ENCODE measurements at places on chromosomes 16 and 17.
A peak's percentile ranks its signal among the peaks of the same experiment; 100 is the strongest.

DNA sequence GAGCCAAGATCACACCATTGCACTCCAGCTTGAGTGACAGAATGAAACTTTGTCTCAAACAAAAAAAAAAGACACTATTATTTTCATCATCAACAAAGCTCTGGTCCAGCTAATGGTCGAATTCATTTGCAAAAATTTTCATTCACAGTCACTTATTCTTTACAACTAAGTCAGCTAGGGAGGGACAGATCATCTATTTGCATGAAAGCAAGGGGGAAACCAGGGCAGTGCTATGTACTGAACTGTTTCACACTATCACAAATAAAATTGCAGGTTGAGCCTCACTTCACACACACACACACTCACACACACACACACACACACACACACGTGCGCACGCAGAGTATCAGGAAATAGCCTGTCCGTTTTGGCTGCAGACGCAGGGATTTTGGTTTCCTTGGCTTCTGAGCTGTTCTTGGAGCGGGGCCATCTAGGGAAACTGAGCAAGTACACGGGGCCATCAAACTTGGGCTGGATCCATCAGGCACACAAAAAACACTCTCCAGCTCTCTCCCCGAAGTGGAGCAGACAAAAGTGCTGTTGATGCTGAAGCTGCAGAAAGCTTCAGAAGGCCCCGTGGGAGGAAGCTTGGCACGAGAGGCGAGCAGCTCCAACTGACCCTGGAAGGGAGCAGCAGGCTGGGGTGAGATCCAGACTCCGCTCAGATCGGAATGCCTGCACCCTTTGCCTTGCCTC, 44.3 kb upstream of the HELZ start:
- H3K4me3 ChIP-seq, result no peak overlapping the region
- no peak overlapping the region for H3K27ac ChIP-seq
- H3K4me1 ChIP-seq, result no peaks in the 10 kb centered on the region
- peak; percentile 27 for DNase-seq

DNA sequence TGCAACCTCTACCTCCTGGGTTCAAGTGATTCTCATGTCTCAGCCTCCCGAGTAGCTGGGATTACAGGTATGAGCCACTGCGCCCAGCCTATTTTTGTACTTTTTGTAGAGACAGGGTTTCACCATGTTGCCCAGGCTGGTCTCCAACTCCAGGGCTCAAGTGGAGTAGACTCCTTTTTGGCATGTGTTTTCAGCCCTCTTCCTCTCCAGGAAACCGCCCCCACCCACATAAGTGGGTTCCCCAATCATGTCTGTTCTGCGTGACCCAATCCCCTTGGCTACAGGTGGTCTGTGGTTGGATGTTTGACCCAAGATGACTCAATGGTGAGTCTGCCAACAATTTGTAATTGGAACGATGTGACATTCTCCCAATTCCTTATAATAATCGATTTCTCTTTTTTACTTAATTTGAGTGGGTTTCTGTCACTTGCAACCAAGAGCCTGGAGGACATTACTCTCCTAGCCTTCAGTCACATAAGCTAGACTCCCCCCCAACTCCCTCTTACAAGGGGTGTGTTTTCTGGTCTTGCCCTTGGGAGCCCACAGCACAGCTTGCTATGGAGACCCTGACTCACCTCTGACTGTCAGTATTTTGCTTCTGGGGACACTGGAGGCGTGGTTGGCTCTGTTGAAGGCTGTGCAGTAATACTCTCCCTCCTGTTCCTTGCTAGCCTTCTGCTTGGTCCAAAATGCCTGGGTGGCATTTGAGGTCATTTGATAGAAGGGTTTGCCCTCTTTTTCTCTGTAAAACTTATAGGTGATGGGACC, 34.9 kb downstream of the PECAM1 start:
- no peak overlapping the region for H3K27ac ChIP-seq
- no peak for DNase-seq
- H3K36me3 ChIP-seq, result no peaks in the 10 kb centered on the region
- H3K4me1 ChIP-seq, result no peaks in the 10 kb centered on the region

DNA sequence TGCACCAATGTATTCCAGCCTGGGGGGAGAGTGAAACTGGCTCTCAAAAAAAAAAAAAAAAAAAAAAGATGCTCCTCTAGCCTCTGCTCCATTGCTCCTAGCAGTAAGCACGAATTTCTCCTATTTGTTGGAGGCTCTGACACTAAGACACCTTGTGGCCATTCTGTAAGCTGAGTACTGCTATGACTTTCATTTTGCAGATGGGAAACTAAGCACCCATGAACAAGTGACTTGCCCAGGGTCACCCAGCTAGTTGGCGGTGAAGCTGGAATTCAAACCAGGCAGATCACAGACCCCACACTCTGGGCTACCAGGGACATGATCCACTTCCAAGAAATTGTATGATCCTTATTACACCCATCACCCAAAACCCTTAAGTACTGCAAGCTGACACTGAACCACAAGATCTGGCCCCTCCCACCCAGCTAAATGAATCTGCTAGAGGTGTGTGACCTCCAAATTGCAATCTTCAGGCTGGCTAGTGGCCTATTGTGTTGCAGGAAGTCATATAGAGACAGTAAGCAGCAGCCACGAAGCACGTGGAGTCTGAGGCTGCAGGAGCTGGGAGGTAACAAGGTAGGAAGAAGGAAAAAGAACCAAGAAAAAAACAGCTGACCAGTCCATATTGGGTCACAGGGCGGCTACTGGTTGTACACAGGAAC, 209.4 kb downstream of the XYLT1 start:
- no peaks in the 10 kb centered on the region for H3K4me1 ChIP-seq
- no peak overlapping the region for H3K27ac ChIP-seq
- no peak overlapping the region for H3K4me3 ChIP-seq
- no peak for DNase-seq

DNA sequence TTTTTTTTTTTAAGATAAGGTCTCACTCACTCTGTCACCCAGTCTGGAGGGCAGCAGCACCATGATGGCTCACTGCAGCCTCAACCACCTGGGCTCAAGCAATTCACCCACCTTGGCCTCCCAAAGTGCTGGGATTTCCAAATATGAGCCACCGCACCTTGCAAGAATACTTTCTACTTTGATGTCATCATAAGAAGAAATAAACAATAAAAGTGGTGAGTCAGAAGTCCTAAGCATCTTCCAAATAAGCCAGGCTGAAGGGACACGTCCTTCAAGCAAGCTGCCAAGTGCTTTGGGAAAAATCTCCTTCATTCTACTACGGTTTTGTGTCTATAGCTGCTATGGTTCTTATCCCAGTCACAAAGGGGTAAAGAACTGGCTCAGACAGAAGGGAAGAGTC, 20.3 kb downstream of the HASPIN start:
- peaks cover 13% of the 10 kb centered on the region for H3K4me1 ChIP-seq
- H3K27ac ChIP-seq, result no peak overlapping the region
- H3K27me3 ChIP-seq, result no peaks in the 10 kb centered on the region
- no peak for DNase-seq
- no peaks in the 10 kb centered on the region for H3K36me3 ChIP-seq

GRCh38 chr17:46742565-46743270, 75.8 kb downstream of the WNT3 start:
- H3K27me3 ChIP-seq, result no peaks in the 10 kb centered on the region
- H3K4me3 ChIP-seq, result no peak overlapping the region
- DNase-seq, result no peak
- H3K4me1 ChIP-seq, result no peaks in the 10 kb centered on the region
- no peaks in the 10 kb centered on the region for H3K36me3 ChIP-seq

- H3K4me3 ChIP-seq, result no peak overlapping the region
- no peaks in the 10 kb centered on the region for H3K4me1 ChIP-seq
- no peak overlapping the region for H3K27ac ChIP-seq
- H3K27me3 ChIP-seq, result no peaks in the 10 kb centered on the region
- H3K36me3 ChIP-seq, result no peaks in the 10 kb centered on the region
Measured at GRCh38 chr16:57042157-57043111, 49.9 kb upstream of the CPNE2 start.

GRCh38 chr16:57624806-57625500, 3.5 kb upstream of the ADGRG1 start:
- H3K4me3 ChIP-seq, result no peak overlapping the region
- H3K27ac ChIP-seq, result no peak overlapping the region
- H3K36me3 ChIP-seq, result no peaks in the 10 kb centered on the region
- DNase-seq, result no peak

DNA sequence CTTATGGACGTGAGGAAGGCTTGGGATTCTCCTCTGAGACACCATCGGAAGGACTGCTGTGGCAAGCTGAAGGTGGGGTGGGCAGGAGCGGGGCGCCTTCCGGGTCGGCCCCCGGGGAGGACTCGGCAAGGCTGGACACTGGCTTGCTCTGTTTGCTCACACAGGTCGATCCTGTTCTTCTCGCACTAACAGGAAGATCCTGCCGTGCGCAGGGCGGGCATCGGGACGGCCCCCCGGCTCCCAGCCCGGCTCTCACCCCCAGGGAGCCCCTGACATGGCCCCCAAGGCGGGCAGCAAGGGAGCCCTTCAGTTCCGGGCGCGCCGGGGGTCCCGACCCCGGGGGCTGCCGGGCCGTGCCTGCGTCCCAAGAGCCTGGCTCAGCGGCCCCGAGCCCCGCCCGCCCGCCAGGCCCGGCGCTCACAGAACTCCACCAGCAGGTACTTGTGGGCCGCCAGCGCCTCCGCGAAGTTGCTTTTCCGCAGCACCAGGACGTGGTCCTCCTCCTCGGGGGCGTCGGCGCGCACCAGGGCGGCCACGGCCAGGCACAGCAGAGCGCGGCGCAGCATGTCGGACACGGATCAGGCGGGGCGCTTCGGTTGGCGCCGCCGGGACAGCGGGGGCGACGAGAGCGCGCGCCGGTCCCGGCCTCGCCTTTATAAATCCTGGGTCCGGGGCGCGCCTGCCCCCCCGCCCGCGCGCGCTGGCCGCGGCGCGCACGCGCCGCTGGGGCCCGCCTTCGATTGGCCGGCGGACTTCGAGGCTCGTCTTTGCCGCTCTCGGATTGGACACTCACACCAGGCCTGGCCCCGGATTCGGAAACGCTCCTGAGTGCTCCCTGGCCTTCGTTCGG, at the start of gene P4HB:
Gene P4HB, minus strand, starts transcription at position 630 of the 850 bp plus-strand sequence. Its CDS starts 64 bp downstream, at position 566.
- H3K27me3 ChIP-seq, result no peaks in the 10 kb centered on the region
- peaks cover 5% of the 10 kb centered on the region for H3K36me3 ChIP-seq
- peak within 1 kb of the TSS; percentile 86 for H3K27ac ChIP-seq

DNA sequence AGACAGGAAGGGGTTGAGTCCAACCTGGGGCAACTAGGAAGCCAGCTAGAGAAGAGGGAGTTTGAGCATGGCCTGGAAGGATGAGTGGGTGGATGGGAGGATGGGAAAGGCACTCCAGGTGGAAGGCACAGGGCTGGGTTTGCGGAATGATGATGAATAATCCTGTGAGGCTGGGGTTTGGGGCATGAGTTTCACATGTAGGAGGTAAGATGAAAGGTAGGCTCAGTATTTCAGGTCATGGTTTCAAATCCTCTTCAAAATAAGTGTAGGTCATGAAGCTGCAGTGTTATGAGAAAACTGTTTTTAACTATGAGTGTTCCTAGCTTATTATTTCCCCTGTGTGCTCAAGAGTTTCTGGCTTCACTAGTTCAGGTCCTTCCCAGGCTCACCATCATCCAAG, 130.3 kb downstream of the SKAP1 start:
- no peak for DNase-seq
- H3K27ac ChIP-seq, result no peak overlapping the region
- H3K4me1 ChIP-seq, result peaks cover 6% of the 10 kb centered on the region
- H3K36me3 ChIP-seq, result no peaks in the 10 kb centered on the region
- H3K4me3 ChIP-seq, result no peak overlapping the region

- 0 out of 2 replicates have a peak, but pooled peaks cover 5% of the 10 kb centered on the region for H3K4me1 ChIP-seq
- no peak overlapping the region for H3K4me3 ChIP-seq
- no peaks in the 10 kb centered on the region for H3K36me3 ChIP-seq
- no peak overlapping the region for H3K27ac ChIP-seq
- no peaks in the 10 kb centered on the region for H3K27me3 ChIP-seq
- no peak for DNase-seq
Measured at GRCh38 chr16:70701036-70701435, 15.2 kb upstream of the MTSS2 start.

- no peaks in the 10 kb centered on the region for H3K36me3 ChIP-seq
- peaks cover 26% of the 10 kb centered on the region for H3K4me1 ChIP-seq
- no peaks in the 10 kb centered on the region for H3K27me3 ChIP-seq
Measured at GRCh38 chr17:7612294-7612640, 2.4 kb downstream of the FXR2 start.

- no peaks in the 10 kb centered on the region for H3K27me3 ChIP-seq
- H3K4me3 ChIP-seq, result no peak overlapping the region
- H3K36me3 ChIP-seq, result no peaks in the 10 kb centered on the region
- H3K27ac ChIP-seq, result no peak overlapping the region
Measured at GRCh38 chr16:66899945-66900710, 18.6 kb downstream of the CDH16 start.

- H3K27me3 ChIP-seq, result no peaks in the 10 kb centered on the region
- no peak for DNase-seq
- no peak overlapping the region for H3K27ac ChIP-seq
- H3K36me3 ChIP-seq, result no peaks in the 10 kb centered on the region
- H3K4me3 ChIP-seq, result no peak overlapping the region
Measured at GRCh38 chr17:68346448-68346847, 55.2 kb downstream of the ARSG start.

GRCh38 chr16:50365791-50366575, 2.8 kb downstream of the BRD7 start:
- DNase-seq, result no peak
- no peak overlapping the region for H3K4me3 ChIP-seq
- H3K4me1 ChIP-seq, result peaks cover 21% of the 10 kb centered on the region

DNA sequence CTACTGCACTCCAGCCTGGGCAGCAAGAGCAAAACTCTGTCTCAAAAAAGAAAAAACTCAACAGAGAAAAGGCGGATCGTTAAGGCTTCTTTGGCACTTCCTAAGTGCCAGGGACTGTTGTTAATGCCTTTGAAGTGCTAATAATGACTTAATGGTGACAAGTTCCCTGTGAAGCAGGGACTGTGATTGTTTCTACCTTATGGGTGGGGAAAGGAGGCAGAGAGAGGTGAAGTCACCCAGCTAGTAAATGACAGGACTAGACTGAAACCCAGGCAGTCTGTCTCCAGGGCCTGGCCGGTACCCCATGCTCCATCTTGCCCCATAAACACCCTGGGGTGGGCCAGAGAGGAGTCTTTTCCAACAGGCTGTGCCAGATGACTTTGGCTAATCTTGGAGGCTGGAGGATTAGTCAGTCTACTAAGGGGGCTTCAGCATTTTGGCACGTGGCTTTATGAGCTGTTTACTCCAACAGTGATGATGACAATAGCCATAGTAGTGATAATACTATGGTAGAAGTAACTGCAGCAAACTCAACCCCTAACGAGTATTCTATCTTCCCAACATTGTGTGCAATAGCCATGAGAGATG, 26.9 kb downstream of the ABCC1 start:
- H3K36me3 ChIP-seq, result peaks cover 18% of the 10 kb centered on the region
- H3K27me3 ChIP-seq, result no peaks in the 10 kb centered on the region
- H3K4me1 ChIP-seq, result peaks cover 39% of the 10 kb centered on the region

DNA sequence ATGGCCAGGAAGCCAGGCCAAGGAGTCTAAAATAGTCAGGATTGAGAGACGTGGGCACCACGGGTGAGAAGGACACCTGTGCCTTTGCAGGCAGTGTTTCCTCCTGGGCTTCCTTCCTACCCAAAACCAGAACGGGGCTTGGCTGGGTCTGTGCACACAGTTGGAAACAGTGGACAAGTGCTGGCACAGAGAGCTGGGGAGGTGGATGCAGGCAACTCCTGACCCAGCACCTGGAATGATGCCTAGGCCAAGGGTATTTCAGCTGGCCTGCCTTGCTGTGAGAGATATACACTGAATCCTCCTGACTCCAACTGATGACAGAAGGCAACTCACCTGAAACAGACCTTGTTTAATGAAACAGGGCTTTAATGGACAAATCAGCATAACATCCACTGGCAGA, 186.2 kb downstream of the SLC39A11 start:
- DNase-seq, result no peak
- H3K36me3 ChIP-seq, result no peaks in the 10 kb centered on the region
- H3K27me3 ChIP-seq, result no peaks in the 10 kb centered on the region
- no peaks in the 10 kb centered on the region for H3K4me1 ChIP-seq

GRCh38 chr17:38578229-38579082, 27.3 kb downstream of the SRCIN1 start:
- peak overlapping the region; percentile 56 for H3K4me3 ChIP-seq
- H3K36me3 ChIP-seq, result no peaks in the 10 kb centered on the region
- peak; percentile 80 for DNase-seq
- H3K27ac ChIP-seq, result no peak overlapping the region
- H3K4me1 ChIP-seq, result peaks cover 21% of the 10 kb centered on the region
- H3K27me3 ChIP-seq, result peaks cover 98% of the 10 kb centered on the region

Data from GM23338 (cell line).